Stimulated activated CD4-positive, alpha-beta T cell treated with anti-CD3 and anti-CD28 coated beads, Interleukin-12 subunit alpha, Interleukin-12 subunit beta, amount 100 ng/mL, for 4 hours (primary cell): ENCODE measurements at places on chromosomes 1 and 21.

- DNase-seq = no peak
Observed at GRCh38 chr1:9442278-9442846, 96.9 kb upstream of the SLC25A33 start.

DNA sequence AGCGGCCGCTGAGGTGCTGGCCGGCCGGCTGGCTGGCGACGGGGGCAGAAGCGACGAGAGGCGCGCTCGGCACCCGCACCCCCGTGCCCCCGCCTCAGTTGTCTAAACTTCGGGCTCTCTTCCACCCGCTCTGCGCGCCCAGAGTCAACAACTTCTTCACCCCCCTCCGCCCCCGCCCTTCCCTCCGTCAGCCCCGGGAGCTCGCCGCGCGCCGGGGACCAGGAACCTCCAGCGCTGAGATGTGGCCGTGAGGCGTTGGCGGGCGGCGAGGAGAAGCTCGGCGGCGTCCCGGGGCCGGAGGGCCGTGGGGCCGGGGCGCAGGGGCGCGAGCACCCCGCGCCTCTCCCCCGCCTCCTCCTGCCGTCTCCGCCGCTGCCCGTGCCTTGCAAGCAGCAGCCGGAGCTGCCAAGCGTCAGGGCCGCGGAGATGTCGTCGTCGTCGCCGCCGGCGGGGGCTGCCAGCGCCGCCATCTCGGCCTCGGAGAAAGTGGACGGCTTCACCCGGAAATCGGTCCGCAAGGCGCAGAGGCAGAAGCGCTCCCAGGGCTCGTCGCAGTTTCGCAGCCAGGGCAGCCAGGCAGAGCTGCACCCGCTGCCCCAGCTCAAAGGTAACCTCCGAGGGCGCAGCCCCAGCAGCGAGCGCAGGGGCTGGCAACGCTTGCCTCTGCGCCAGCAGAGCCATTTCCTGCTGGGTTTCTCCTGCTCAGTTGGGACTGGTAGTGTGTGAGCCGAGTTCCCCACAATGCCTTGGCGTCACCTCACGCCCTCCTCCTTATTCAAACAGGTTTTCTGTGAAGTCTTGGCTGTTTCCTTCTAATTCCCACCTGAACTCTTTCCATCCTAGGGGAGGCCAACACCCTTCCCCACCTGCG is 710 bp downstream of the PPP2R5A start:
- DNase-seq = peak; percentile 62

GRCh38 chr1:160011781-160012180 is 20.0 kb downstream of the PIGM start:
- no peak for DNase-seq

- DNase-seq = no peak
Observed at GRCh38 chr1:167090314-167090942, at the start of gene GPA33. Gene GPA33, minus strand, starts transcription at chr1:167090377. Its CDS starts 90 bp downstream, at chr1:167090287.

DNA sequence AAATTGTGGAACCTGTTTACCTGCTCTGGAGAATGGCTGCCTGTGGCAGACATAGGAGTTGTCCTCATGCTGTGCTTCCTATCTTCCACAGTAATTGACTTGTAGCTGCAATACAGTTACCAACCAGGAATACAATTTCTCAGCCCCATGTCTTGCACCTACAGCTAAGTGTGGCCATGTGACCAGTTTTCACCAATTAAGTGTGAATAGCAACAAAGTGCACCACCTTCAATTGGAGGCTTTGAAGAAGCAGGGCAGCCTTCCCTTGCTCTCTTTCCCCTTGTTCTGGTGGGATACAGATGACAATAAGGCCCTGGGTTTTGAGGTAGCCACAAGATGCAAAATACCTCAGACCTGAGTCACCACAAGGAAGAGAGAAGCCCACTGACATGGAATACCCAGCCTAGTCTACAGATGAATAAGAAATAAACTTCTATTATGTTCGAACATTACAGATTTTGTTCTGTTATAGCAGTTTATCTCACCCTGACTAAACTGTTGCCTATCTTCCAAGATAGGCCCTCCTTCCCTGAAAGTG is 70.2 kb upstream of the S1PR1 start:
- DNase-seq = no peak

GRCh38 chr1:53182111-53182593 is 14.5 kb upstream of the CPT2 start:
- DNase-seq = peak; percentile 81

DNA sequence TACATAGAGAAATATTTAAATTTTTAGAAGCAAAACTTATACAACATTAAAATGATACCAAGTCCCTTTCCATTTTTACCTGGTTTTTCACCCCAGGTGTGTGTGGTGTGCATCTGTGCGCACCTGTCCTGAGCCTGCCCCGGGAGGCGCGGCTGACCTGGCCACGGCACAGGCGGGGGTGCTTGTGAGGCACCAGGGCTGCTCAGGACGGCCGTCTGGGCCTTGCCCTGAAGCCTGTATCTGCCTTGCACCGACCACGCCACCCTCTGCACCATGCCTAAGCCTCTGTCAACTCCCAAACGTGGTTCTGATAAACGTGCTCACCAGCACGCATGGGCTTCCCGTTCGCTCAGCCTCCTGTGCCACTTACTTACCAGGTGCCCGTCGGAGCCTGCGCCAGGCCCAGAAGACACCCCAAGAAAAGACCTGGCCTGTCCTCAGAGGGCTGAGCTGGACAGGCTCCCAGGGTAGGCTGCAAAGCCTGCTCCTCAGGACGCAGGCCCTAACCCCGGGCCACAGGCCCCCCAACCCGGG is 20.9 kb downstream of the PANK4 start:
- DNase-seq = no peak

DNA sequence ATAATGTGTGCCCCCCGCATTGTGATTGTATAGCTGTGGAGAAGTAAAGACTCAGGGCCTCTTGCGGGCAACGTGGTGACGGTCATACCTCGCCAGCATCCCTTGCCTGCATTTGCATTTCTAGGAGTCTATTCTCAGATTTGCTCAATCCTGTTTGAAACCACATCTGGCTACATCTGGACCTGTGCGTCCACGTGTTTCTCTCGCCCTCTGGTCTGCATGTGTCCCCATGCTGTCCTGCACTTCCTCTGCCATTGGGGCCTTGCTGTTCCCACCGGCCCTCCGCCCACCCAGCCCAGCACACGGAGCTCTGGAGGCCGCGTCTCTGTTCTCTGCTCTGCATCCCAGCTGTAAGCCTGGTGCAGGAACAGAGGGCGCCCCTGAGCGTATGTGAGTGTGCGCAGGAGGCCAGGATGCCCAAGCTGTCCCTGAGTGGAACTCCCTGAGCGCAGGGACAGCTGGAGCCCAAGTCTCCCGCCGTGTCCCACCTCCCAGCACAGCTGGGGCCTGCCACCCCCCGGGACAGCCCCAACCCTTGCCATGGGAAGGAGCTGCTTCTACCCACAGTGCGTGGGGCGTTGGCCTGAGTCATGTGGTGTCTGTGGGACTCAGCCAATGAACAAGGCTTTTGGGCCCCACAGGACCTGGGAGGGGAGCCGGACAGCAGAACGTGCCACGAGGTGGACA is 1.6 kb downstream of the KRTAP10-2 start:
- no peak for DNase-seq

GRCh38 chr1:62528015-62528414 is 69.3 kb upstream of the ANGPTL3 start:
- DNase-seq = no peak

- no peak for DNase-seq
Observed at GRCh38 chr21:27681038-27681437, 714.1 kb upstream of the ADAMTS5 start.

DNA sequence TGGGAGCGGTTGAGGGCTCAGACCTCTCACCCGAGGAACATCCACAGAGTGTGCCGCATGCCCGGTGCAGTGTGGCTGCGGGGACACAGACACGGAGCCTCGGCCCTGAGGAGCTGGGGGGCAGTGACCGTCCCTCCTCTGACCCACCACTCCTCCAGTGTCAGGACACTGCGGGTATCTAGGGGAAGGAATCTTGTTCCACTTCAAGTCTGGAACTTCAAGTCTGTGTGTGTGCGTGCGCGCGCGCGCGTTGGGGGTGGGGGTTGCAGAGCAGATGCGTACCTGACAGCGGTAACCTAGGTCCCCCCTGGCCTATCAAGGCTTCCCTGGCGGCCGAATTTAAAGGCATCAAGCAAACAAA is 17.3 kb downstream of the PCSK9 start:
- no peak for DNase-seq

GRCh38 chr1:12078938-12079861 is 16.1 kb downstream of the TNFRSF8 start:
- peak; percentile 51 for DNase-seq

GRCh38 chr21:42026082-42026435 is 15.9 kb upstream of the ZBTB21 start:
- no peak for DNase-seq

GRCh38 chr1:59072583-59072947 is 224.3 kb upstream of the FGGY start:
- no peak for DNase-seq

DNA sequence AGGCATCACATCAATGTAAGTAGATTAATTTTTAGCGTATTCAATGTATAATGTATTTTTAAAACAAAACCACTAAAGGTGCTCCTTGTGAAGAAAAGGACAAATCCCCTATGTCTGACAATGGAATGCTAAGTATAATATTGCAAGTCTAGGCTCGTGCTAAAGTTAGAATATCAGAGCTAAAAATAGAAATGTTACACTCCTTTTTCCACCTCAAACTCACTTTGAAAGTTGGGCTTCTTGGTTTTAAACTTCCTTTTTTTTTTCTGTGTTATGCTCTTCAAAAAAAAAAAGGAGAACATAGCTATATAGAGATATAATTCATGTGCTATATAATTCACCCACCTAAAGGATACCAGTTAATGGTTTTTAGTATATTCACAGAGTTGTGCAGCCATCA is 3.6 kb upstream of the SERBP1 start:
- DNase-seq = no peak

GRCh38 chr1:216222288-216222687 is 201.0 kb downstream of the USH2A start:
- DNase-seq = no peak

GRCh38 chr1:94875794-94876193 is 51.1 kb downstream of the CNN3 start:
- DNase-seq = no peak

GRCh38 chr1:168092566-168093355 is 44.0 kb downstream of the GPR161 start:
- DNase-seq = no peak

DNA sequence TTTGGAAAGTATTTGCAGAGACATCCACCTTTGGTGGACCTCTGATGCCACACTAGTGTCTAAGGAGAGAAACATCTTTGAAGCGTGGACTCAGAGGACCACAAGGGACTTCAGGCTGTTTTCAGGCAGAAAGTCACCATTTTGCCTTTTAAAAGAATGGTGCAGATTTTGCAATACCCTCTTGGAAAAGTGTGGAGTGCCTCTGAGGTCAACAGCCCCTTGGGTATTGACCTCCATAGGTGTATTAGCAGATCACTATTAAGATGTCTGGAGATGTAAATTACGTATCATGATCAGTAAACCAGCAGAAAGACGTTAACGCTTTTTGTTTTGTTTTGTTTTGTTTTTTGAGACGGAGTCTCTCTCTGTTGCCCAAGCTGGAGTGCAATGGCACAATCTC is 87.0 kb downstream of the INTS7 start:
- no peak for DNase-seq

- no peak for DNase-seq
Observed at GRCh38 chr1:168261390-168261789, 19.3 kb upstream of the TBX19 start.

GRCh38 chr1:54814126-54814498 is 13.0 kb upstream of the TTC22 start:
- DNase-seq = no peak

DNA sequence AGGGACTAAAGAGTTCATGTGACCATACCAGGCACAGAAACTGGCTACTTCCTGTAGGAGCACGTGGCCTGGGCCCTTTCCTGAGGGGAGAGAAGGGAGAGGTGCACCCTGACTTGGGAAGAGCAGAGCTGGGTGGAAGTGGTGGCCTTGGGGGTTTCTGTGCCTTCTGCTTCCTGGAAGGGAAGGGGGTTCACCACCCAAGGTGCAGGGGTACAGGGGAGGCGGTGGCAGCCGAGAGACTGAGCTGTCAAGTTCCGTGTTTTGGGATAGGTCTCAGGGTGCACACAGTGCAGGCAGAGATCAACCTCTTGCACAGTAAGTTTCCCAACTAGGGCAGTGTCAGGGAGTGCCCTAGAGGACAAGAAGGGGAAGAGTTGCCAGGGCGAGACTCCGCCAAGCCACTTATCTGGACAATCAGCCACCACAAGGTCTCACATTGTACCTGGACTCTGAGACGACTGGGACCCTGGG is 10.1 kb downstream of the HECTD3 start:
- DNase-seq = no peak

- DNase-seq = no peak
Observed at GRCh38 chr1:186617926-186618325, 62.3 kb downstream of the PTGS2 start.

- DNase-seq = no peak
Observed at GRCh38 chr1:179297105-179297378, 3.4 kb downstream of the SOAT1 start.

GRCh38 chr1:166628259-166628658 is 211.0 kb upstream of the POGK start:
- no peak for DNase-seq

DNA sequence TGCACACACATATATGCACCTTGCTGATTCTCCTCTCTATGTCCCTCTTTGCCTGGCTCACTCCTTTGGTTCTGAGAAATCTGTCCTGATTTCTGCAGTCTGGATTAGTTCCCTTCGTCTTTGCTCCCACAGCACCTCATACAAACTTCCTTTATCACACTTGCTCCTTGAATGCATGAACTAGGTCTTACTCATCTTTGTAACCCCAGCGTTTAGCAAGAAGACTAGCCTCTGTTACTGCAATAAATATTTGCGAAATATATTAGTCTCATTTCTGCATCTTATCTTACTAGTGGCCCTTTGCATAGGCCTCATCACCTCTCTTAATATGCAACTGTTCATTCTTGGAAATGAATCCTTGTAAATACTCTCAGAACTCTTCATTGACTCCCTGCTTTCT is 11.4 kb downstream of the SMYD2 start:
- DNase-seq = no peak
